ENCODE measurements at places on chromosomes 7 and 10. TPM values are rescaled to one million over a fixed set of nuclear protein-coding genes. Genes with fewer than 3 reads are reported as not detected.

Gene VSTM2A
- polyA plus RNA-seq = not detected

Gene RHOBTB1
- 21.8 TPM for polyA plus RNA-seq

Gene PCLO
- 0.62 TPM for polyA plus RNA-seq

Gene CCL24
- 1.0 TPM for polyA plus RNA-seq

Gene NCF1
- 1.9 TPM for polyA plus RNA-seq

Gene ZNF22
- polyA plus RNA-seq = 50.9 TPM

Gene FAM200A
- polyA plus RNA-seq = 10.1 TPM

Gene PAPOLB
- not detected for polyA plus RNA-seq

Gene CLCN1
- 0.86 TPM for polyA plus RNA-seq

Gene C10orf105
- polyA plus RNA-seq = 0.22 TPM

Gene C10orf95
- not detected for polyA plus RNA-seq

Gene NUTM2D
- polyA plus RNA-seq = 6.0 TPM

Gene C10orf67
- polyA plus RNA-seq = 0.24 TPM

Gene SSBP1
- 114 TPM for polyA plus RNA-seq

Gene AKR1C4
- polyA plus RNA-seq = not detected

Gene SORCS1
- polyA plus RNA-seq = 4.7 TPM

Gene FAM237B
- not detected for polyA plus RNA-seq

Gene CYP3A4
- polyA plus RNA-seq = not detected

Gene GIMAP6
- 11.9 TPM for polyA plus RNA-seq

Gene VWC2
- polyA plus RNA-seq = 0.19 TPM

Gene CALU
- 257 TPM for polyA plus RNA-seq

Gene RBM17
- 89.6 TPM for polyA plus RNA-seq

Gene HYAL4
- not detected for polyA plus RNA-seq

Gene ALOX5
- polyA plus RNA-seq = 3.2 TPM

Gene HTR7
- polyA plus RNA-seq = 0.23 TPM

Gene TSPAN14
- polyA plus RNA-seq = 50.4 TPM

Gene FRAT2
- 2.8 TPM for polyA plus RNA-seq

Gene FZD1
- polyA plus RNA-seq = 12.7 TPM

Gene ZKSCAN5
- polyA plus RNA-seq = 8.8 TPM

Gene KCNIP2
- 2.4 TPM for polyA plus RNA-seq

Gene C10orf53
- polyA plus RNA-seq = not detected

Gene ZNF467
- 9.4 TPM for polyA plus RNA-seq

Gene VSTM4
- 40.1 TPM for polyA plus RNA-seq

Gene EVX1
- not detected for polyA plus RNA-seq

Gene GRID1
- polyA plus RNA-seq = 5.3 TPM

Gene AQP1
- 91.5 TPM for polyA plus RNA-seq

Gene OR9A4
- not detected for polyA plus RNA-seq

Gene PRPS1L1
- polyA plus RNA-seq = not detected

Gene HOXA5
- 12.0 TPM for polyA plus RNA-seq

Gene BHLHA15
- 0.39 TPM for polyA plus RNA-seq

Gene TBXAS1
- 4.1 TPM for polyA plus RNA-seq

Gene CLRN3
- polyA plus RNA-seq = not detected

Gene PNLIPRP3
- polyA plus RNA-seq = not detected

Gene RTKN2
- 4.4 TPM for polyA plus RNA-seq

Gene NCOA4
- 119 TPM for polyA plus RNA-seq

Gene DGKI
- 0.55 TPM for polyA plus RNA-seq

Gene DLG5
- 19.0 TPM for polyA plus RNA-seq

Gene FEZF1
- not detected for polyA plus RNA-seq

Gene CCDC172
- not detected for polyA plus RNA-seq

Gene CEP55
- polyA plus RNA-seq = 8.8 TPM

Gene EBLN1
- polyA plus RNA-seq = not detected

Gene TRPV6
- 0.16 TPM for polyA plus RNA-seq
